ENCODE measurements at places on chromosomes 6 and 20.
A peak's percentile ranks its signal among the peaks of the same experiment; 100 is the strongest.

GRCh38 chr20:22389836-22390542 lies 194.4 kb downstream of the FOXA2 start:
- DNase-seq = no peak

DNA sequence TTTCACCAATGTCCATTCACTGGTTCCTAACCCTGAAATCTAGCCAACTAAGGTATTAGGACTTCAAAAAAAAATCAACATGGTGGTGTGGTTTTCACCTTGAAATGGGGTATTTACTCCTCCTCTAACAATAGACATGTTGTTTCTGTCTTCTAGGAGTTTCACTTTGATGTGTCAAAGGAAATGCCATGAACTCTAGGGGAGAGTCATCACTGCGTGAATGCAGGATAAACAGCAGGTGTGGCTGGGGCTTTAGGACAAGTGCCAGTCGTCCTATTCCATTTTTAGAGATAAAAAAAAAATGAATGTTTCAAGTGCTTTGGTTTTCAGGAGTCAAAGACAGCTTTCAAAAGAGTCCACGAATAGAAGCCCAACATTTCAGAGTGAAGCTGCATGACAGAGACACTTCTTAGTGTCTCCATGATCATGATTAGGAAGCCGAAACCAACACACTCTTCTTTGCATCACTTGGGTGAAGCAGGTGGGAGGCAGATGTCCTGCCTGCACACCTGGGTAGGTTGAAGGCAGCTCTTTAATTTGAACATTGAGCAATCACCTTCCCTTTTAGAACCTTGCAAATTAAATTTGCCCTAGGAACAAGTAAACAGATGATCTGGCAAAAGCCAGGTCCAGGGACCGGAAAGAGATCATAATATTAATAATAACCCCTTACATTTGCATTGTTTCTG lies 328.5 kb upstream of the PRDM1 start:
- DNase-seq = no peak

GRCh38 chr6:117918454-117918853 lies 11.4 kb downstream of the SLC35F1 start:
- no peak for DNase-seq

DNA sequence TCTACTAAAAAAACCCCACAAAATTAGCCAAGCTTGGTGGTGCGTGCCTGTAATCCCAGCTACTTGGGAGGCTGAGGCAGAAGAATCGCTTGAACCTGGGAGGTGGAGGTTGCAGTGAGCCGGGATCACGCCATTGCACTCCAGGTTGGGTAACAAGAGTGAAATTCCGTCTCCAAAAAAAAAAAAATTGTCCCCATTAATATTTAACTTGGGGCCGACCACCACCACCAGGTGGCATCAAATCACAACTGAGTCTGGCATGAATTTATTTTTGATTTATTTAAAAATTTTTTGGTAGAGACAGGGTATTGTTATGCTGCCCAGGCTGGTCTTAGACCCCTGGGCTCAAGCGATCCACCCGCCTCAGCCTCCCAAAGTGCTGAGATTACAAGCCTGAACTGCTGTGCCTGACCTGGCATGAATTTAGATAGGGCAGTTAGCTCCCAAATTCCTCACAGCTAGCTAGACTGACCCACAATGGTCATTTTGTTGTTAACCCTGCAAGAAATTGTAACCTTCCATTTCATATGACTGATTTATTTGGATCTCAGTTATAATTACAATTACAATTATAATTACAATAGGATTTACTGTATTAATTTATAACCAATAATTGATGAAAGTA lies 17.1 kb upstream of the BEND3 start:
- peak; percentile 81 for DNase-seq

- DNase-seq = no peak
Measured at GRCh38 chr6:90264561-90264960, 32.1 kb downstream of the BACH2 start.

DNA sequence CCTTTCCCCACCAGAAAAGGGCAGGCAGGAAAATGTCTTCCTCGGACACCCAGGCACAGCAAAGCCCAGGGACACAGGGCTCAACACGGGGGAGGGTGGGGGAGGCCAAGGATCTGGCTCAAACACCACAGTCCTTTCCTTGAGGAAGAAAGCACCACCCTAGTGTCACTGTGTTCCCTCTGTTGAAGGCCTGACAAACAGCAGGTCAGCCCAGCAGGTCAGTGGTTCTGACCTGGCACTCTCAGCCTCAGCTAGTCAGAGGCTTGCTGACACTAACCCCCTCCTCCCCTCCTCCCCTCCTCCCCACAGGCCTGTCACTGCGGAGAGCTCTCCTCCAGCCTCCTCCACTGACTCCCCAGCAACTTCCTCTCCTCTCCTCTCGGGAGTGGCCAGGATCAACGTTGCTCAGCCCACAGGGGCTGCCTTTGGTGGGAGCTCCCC lies 239.6 kb downstream of the LRFN2 start:
- no peak for DNase-seq

- DNase-seq = peak; percentile 80
Measured at GRCh38 chr6:7108196-7108963, 619 bp downstream of the RREB1 start.

GRCh38 chr6:80151635-80152034 lies 45.2 kb downstream of the BCKDHB start:
- no peak for DNase-seq

DNA sequence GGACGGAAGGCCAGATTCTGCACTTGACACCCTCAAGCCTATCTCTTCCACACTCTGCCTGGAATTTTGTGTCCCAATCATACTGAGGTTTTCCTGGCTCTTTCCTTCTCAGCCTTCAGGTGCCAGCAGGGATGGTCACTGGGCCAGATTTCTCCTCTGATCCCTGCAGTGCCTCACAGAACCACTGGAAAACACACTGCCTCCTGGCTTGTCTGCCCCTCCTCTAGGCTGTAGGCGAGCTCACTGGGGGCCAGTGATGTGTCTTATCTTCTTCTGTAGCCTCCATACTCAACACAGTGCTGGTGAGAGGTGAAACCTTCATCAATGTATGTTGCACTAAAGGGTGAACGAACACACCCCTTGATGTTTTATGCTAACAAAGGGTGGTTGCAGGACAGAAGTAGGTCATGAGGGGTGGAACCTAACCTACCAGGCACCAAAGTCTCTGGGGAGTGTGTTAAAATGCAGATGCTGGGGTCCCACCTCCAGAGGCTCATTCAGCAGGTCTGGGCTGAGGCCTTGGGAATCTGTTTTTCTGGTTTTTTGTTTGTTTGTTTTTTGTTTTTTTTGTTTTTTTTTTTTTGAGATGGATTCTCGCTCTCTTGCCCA lies 80.3 kb downstream of the CDH26 start:
- no peak for DNase-seq

DNA sequence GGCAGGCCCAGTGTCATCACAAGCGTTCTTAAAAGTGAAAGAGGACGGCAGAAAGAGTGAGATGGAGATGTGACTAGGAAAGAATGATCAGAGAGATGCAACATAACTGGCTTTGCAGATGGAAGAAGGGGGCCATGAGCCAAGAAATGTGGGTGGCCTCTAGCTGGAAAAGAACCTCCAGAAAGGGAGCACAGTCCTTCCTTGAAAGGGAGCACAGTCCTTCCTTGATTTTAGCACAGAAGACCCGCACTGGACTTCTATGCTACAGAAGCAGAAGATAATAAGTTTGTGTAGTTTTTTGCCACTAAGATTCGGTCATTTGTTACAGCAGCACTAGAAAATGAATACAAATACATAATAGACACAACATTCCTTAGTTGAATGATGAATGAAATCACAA lies 7.0 kb upstream of the LZTS3 start:
- no peak for DNase-seq

DNA sequence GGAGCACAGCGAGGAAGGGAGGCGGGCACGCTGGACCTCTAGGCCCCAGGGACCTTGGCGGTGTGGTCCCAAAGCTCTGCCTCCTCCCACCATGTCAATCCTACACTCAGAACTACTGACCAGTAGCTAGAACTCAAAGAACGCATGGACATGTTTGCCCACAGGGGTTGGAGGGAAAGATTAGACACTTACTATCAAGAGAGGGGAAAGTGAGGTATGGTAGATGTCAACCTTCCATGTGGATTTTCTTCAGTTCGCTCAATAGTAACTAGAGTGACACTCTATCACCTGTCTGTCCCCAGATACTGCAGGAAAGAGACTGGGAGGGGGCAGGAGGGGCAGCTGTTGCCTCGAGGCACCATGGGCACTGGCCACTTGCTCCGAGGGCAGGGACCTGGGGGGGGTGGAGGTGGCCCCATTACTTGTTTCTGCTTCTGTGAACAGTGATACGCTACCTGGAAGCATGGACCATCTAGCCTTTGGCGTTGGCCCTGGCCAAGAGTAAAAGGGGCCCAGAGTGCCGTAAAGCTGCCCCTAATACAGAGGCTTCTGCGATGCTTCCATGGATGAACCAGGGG lies 912 bp upstream of the DIDO1 start:
- DNase-seq = no peak

DNA sequence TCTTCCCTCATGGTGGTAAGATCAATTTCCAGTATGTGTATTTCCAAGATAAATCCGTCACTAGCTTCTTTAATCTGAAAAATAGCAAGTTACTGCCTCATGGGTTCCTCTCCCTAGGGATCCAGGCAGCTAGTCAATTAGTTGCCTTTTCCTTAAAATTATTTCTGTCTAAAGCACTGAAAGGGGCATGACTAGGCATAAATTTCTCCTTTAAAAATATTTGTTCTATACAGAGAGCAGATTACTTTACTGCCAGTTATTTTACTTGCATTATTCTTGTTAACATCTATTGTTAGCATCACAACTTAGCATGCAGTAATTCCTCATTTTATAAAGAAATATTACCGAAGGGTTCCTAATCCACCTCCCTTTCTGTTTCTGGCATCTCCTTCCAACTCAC lies 1.4 kb downstream of the MTCL3 start:
- no peak for DNase-seq

GRCh38 chr6:104527761-104528415 lies 331.8 kb downstream of the HACE1 start:
- peak; percentile 44 for DNase-seq

DNA sequence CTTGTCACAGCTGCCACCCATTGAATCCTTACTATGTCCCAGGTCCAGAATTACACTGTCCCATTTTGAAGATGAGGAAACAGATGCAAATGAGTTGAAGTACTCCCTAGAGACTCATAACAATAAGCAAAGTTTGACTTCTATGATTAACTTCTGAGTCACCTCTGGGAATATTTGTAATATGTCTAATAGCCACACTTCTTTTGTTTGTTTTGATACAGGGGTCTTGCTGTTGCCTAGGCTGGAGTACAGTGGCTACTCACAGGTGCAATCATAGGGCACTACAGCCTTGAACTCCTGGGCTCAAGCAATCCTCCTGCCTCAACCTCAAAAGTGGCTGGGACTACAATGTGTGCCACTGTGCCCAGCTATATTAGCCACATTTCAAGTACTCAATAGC lies 11.4 kb upstream of the SOX12 start:
- no peak for DNase-seq

DNA sequence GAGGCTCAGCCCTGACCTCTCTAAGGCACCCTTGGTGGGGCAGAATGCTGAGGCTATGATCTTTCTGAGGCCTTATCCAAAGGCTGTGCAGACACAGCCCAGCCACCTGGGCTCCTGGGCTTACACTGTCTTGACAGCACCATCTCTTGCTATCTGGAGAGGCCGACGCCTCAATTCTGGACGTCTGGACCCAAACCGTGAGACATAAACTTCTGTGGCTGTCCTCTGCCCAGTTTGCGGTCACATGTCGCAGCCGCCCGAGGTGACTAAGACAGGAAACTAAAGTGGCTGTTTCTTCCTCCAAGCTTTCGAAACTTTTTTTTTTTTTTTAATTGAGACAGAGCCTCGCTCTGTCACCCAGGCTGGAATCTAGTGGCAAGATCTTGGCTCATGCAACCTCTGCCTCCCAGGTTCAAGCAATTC lies 49.3 kb downstream of the PRR18 start:
- DNase-seq = no peak

GRCh38 chr6:36685926-36686667 lies 7.6 kb downstream of the CDKN1A start:
- DNase-seq = no peak

- peak; percentile 70 for DNase-seq
Measured at GRCh38 chr6:82057846-82058554, 189.5 kb downstream of the IBTK start.

- DNase-seq = peak; percentile 70
Measured at GRCh38 chr6:52162940-52163908, 23.0 kb upstream of the IL17A start.

DNA sequence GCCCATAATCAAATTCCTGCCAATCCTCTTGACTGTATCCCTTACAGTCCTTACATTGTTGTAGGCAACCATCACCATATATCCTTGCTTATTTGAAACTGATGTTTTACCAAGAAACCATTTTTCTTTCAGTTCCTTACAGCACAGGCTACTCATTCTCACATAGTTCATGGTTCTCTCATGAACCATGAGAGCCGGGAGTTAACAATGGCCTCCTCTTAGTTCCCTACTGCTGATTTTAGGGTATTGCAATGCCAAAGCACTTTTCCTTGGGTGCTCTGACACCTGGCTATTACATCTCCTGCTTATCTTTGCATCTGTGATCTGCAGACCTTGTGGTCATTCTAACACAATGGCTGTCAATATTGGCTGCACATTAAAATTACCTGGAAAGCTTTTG lies 133.4 kb downstream of the MYB start:
- no peak for DNase-seq

DNA sequence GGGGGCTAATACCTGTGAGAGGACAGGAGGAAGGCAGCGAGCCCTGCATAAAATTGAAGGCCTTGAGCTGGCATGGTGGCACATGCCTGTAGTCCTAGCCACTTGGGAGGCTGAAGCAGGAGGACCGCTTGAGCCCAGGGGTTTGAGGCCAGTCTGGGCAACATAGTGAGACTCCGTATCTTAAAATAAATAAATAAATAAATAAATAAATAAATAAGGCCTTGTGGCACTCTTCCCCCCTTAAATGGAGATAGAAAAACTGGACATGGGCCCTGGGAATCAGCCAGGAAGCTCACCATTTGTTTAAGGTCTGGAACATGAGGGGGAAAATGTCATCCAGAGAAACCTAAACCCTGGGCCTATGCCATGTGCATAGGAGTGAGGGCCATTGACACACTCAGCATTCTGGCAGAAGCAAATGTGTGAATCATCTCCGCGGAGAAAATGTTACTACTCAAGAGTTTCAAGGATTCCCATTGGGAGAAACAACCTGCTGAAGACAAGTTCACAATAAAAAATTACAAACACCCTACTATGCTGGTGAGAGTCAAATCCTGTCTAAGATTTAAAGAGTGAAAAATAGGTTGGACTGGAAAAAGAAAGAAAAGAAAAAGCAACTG lies 51.9 kb upstream of the UBR2 start:
- no peak for DNase-seq

- DNase-seq = no peak
Measured at GRCh38 chr6:109488001-109488400, 5.0 kb upstream of the ZBTB24 start.

All from adipocyte (in vitro differentiated cells).